ENCODE measurements at places on chromosomes 2 and 18. TPM values are rescaled to one million over a fixed set of nuclear protein-coding genes. Genes with fewer than 3 reads are reported as not detected.

DNA sequence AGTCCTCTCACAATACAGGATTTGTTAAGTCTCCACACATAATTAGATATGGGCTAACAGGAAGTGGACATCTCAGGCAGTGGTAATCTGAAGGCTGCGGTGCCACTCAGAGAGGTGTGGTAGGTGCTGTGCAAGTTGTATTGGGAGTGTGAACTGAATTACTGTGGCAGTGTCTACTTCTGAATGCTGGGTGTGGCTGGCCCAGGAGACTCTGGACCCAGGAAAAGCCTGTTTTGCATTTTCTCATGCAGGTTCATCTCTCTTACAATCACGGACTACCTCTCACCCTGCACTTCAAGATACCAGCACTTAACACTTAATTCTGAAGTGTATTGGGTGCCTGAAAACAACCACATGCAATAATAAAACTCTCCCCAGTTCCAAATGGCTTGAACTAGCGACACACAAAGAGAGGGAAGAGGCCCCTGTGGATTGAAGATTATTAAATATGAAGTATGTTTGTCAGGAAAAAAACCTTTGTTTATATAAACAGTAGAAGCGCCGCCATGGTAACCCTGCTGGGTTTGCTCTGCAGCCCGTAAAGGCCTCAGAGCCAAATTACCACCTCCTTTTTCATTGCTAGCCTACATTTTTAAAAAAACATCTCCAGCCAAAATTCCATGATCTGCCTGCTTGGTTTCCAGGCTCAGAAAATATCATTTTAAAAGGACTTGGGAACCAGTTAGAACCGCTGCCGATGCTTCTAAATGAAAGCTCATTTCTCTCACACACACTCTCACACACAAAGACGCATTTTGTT lies 77.5 kb downstream of the GFPT1 start:
- DNase-seq = no peak

- DNase-seq = no peak
These were observed 36.6 kb downstream of the GPR155 start for GRCh38 chr2:174450021-174450816.

DNA sequence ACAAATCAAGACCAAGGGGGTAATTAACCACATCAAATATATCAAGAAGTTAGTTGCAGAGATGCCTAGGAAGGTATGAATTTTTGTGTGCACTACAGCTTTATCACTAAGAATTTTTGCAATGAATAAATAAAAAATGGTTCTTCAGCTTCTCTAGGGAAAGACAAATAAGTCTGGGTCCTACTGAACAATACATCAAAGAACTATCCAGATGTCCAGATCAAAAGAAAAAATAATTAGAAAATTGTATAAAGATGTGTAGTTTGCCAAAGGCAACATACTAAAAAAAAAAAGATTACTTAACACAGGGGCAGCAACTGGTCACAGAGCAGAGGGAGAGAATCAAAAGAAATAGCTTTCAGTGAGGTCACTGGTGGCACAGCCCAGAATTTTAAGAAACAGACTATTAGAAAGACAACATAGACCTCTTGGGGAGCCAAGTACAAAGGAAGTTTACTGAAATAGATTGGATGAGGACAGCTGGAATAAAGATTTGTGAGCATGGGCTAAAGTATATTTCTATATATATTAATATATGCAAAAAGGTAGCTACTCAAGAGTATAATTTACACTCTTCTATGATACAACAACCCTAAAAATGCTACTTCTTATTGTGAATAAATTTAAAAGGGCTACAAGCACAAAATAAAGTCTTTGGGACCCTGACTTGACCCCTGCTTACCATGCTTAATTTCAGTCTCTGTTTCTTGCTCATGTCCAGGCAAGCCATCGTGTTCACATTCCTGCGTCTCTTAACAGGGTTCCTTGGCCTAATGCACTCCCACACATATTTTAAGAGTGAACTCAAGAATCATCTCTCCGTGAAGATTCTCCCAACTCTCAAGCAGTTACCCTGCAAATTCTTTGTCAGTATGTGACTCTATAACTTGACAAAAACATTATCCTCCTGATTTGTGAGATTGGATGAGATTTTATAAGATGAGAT lies 99.0 kb upstream of the GRB14 start:
- no peak for DNase-seq

Gene IL1F10
- not detected for total RNA-seq
